ENCODE measurements at places on chromosomes 1 and 21.

GRCh38 chr1:167105271-167106118 lies 11.6 kb downstream of the STYXL2 start:
- DNase-seq: no peak

GRCh38 chr1:27116697-27117096 lies 38.2 kb downstream of the SLC9A1 start:
- no peak for DNase-seq

DNA sequence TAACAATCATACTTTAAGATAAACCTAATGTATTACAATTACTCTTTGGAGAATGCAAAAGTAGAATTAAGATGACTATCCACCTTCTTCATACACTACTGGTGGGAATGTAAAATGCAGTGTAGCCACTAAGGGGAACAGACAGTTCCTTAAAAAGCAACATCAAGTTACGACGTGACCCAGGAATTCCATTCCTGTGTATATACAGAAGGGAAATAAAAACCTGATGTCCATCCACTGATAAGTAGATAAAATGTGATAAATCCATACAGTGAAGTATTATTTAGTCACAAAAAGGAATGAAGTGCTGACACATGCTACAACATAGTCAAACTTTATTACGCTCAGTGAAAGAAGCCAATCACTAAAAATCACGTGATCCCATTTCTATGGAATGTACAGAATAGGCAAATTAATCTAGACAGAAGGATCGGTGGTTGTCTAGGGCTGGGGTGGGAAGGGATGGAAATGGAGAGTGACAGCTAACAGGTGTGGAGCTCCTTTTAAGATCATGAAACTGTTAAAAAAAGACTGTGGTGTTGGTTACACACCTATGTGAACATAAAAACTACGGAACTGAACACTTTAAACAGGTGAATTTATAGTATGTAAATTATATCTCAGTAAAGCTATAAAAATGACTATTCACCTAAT lies 42.1 kb downstream of the NRIP1 start:
- DNase-seq: no peak

GRCh38 chr1:21866707-21867043 lies 54.6 kb downstream of the LDLRAD2 start:
- no peak for DNase-seq

- DNase-seq: no peak
Observed at GRCh38 chr1:95627244-95627643, 393.2 kb downstream of the RWDD3 start.
